ENCODE measurements at places on chromosomes 6 and 20.
A peak's percentile ranks its signal among the peaks of the same experiment; 100 is the strongest.

GRCh38 chr20:17640875-17641378 lies 41.1 kb downstream of the RRBP1 start:
- no peak for DNase-seq

- DNase-seq: no peak
These were observed 508.4 kb upstream of the SULF2 start for GRCh38 chr20:48293671-48294070.

DNA sequence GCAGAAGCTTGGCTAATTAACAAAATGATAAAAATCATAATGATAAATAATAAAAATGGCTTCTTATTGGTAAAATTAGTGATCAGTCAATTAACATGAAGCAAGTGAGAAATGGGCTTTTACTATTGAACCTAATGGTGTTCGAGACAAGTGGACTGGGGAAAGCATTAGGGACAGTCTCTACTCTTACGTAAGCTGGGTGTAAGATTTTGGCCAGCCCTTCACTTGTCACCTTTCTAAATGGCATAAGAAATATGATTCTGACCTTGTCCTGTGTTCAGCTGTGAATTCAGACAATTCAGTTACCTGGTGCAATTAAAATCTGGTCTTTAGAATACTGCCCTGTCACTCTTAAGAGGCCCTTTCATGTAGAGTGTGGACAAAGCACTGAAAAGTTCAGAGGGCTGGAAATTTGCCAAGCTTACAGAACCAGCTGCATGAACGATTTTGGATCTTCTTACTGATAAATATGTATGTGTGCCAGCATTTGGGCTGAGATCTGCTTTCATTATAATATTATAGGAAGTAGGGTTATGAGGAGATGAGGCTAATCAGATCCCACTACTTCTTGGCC lies 115.9 kb downstream of the QRSL1 start:
- no peak for DNase-seq

GRCh38 chr20:50070361-50070760 lies 42.6 kb downstream of the UBE2V1 start:
- no peak for DNase-seq

DNA sequence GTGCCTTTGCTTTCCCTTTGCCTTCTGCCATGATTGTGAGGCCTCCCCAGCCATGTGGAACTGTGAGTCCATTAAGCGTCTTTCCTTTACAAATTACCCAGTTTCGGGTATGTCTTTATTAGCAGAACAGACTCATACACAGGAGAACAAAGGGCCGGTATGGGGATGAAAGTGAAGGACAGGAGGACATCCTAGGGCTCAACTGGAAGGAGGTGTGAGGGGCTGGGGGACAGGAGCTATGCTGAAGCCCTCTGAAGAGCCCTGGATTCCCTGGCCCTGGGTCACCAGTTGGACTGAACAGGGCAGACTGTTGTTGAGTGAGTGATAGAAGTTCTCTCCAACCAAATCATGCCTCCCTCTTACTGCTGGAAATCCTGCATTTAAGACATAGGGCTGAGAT lies 105.8 kb downstream of the SCML4 start:
- DNase-seq: no peak

DNA sequence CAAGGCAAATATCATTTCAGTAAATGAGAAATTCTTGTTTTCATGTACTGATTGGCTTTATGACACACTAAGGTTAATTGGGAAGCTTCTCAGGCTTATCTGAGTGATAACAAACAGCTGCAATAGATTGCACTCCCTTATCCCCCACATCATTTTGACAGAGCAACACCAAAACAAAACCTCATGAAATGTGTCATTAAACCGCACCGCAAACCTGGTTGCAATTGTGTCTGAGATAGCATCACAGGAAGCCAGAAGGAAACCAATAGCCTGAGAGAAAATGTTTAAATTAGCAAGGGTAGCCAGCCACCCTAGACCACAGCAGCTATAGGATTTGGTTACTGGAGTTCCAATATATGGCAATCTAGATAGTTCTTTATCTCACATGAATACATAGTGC lies 31.6 kb upstream of the LAMA4 start:
- peak; percentile 23 for DNase-seq

DNA sequence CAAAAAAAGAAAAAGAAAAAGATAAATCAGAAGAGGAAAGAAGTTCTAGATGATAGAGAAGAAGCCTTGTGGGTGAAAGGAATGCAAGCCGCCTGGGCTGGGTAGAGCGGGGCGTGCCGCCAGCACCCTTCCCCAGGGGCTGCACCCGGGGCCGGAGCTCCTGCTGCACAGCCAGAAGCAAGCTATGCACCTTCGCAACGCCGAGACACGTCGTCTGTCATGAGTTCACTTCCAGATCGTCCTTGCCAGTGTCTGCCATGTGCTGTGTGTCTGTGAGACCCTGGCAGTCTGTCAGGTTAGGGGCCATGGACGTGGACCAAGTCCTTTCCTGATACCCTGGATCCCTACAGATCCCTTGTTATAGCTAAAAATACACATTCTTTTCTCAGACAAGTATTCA lies 25.5 kb upstream of the ADRM1 start:
- DNase-seq: no peak

- DNase-seq: no peak
These were observed 27.7 kb downstream of the TFEB start for GRCh38 chr6:41707565-41708200.

DNA sequence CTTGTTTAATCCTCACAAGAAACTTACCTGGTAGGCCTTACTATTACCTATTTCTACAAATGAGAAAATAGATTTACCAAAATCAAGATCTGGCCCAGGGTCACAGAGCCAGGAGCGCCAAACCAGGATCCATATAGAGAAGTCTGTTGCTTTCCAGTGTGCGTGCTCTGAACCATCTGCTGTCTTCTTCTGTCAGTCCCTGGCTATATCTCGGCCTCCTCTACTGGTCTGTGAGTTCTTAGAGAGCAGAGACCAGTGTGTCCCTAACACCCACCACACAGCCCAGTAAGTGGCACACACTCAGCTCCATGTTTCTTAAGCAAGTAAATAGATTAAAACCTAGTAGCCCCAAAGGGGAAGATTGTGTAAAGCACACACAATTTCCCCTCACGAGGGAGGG lies 18.9 kb upstream of the ENPP5 start:
- DNase-seq: no peak

GRCh38 chr20:52150440-52151258 lies 40.9 kb downstream of the ZFP64 start:
- peak; percentile 55 for DNase-seq

- DNase-seq: peak; percentile 98
These were observed 46.4 kb downstream of the MOCS1 start for GRCh38 chr6:39887692-39888450.

DNA sequence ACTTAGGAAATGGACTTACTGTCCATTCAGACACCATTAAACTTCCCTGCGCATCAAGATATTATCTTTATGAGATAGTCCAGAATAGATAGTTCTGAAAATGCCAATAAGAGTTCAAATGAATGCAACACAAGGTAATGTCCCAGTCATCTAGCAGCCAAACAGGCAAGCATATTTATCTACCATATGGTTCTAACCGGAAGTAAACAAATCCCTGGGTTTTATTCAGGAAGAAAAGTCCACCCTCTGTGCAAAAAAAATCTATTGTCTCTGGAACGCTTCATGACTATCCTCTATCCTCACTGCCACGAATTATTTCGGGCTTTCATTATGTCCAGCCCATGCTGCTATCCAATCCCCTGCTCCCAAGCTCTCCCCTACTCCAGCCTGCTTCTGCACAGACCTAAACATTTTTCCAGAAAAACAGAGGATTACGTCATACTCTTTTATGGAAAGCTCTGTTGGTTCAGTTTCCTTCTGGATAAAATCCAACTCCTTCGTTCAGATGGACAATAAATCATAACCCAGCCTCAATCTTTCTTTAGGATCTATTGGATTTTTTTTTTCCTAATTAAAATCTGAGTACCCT lies 11.4 kb downstream of the PPIL6 start:
- DNase-seq: peak; percentile 78

GRCh38 chr6:99495466-99495865 lies 19.8 kb downstream of the USP45 start:
- DNase-seq: peak; percentile 26

DNA sequence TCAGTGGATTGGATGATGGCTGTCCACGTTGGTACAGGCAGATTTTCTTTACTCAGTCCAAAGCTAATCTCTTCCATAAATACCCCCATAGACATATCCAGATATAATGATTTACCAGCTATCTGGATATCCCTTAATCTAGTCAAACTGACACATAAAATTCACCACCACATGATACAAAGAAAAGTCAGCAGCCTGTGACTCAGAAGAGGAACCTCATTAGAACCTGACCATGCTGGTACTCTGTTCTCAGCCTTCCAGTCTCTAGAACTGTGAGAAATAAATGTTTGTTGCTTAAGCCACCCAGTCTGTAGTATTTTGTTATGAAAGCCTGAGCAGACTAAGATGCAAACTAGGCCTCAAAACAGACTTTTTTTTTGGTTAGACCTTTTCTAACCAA lies 431.3 kb upstream of the RNF217 start:
- DNase-seq: no peak

DNA sequence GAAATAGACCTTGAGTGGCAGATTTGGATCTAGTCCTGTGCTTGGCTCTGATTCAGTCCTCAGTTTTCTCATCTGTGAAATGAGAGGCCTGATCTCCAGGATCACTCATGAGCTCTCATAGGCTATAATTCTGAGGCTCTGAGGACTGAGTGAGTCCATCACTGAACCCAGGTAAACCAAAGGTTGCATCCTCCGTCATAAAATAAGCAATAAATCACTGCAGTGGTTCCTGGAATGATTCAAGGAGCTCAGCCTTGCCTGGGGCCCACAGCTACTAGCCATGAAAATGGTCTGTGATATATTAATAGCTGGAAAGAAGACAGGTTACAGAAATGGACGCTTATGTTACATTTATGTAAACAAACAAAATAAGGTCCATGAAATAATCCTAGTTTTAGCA lies 124.8 kb downstream of the MAP3K7 start:
- no peak for DNase-seq

DNA sequence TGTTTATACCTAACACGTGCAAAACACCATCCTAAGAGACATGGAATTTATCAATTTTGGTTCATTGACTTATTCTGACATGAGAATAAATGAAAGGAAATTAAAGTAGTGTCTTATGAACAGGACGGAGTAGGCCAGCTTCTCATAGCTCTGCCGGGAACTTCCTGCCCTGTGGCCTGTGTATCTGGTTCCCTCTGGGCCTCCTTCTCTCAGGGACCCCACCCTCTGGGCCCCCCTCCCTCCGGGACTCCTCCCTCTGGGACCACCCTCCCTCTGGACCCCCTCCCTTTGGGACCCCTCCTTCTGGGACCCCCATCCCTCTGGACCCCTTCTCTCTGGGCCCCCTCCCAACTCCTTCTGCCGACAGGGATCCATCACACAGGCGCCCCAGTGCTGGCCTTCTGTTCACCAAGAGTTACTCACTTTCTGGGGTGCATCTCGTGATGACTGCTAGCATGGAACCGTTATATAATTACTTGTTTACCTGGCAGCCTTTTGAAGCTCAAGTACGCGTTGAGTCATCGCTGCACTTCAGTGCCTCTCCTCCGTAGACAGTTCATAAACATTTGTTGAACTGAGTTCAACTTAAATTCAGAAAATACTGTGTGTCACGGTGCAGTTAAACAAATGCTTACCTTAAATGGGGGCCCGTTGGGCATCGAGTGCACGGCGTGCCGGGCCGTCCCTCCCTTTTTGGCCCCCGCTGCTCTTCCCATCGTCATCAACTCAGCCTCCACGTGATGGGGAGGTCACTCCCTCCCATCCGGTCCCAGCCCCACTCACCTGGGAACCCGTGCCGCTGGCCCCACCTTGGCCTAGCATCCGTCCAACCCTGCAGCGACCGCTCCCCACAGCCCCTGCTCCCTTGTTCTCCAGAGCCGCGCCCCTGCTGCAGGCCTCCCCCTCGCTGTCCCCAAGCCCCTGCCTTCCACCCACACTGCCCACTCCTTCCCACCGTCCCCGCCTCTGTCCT lies 8.1 kb downstream of the CCR6 start:
- DNase-seq: no peak

DNA sequence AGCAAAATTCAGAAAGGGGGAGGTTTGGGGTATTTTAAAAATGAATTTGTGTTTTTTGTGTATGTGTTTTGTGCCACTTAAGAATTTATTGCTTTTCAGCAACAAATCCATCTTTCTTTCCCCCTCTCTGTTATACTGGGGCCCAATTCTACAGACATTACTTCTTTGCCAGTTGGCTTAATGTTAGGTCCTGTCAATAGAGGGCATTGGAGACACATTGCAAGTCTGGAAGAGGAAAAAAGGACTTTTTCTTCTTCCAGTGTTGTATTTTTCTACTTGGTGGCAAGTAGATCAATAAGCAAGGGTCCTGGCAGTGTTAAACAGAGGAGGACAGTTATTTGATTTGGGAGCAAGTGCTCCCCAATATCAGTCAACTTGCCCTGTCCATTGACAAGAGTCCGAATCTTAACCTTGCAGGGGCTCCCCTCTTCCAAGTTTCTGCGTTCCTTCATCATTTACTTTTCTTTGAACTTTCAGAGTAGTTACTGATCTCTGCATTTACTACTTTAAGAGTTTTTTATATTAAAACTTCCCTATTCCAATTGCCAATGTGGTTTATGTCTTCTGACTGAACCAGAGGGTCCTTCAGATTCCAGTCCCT lies 23.4 kb downstream of the SCML4 start:
- peak; percentile 3 for DNase-seq

DNA sequence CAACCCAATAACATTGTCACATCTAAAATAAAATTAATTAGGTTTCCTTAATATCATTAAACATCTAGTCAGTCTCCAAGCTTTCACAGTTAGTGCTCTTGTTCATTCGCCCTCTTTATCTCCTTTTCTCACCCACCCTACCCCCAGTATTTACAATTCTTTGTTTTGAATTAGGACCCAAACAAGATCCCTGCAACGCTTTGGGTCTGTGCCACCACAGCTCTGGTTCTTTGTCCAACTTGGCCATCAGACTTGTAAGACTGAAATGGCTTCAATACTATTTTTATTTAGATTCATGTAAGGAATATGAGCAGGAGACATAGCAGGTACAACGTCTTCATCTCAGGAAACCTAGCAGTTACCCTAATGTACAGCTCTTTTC lies 276.5 kb downstream of the CDKAL1 start:
- no peak for DNase-seq

DNA sequence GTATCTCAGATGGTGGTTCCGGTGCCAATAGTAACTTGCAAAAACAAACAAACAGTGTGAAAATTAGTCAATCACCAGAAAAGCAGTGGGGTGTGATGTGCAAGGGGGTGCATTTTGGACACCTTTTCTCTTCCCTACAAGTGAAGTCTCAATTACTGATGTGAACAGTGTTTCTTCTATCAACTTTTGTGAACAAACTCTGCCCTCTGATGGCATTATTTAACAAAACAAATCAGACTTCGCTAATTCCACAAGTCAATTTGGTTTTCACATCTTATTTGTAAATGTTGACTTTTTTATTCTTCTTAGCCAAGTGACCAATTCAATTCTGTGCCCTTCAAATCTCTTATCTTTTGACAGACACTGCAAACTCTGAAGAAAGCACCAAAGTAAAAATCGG lies 212.2 kb downstream of the UST start:
- DNase-seq: no peak

GRCh38 chr6:2998998-2999617 lies 586 bp upstream of the NQO2 start:
- DNase-seq: peak; percentile 87

Data from EH (cell line).